Activated CD4-positive, alpha-beta T cell treated with anti-CD3 and anti-CD28 coated beads, Interleukin-2, amount 50 U/mL, for 24 hours (primary cell): ENCODE measurements at places on chromosomes 3 and 15.

GRCh38 chr15:29887721-29888120 is 65.5 kb upstream of the TJP1 start:
- DNase-seq, result no peak

- no peak for DNase-seq
These were observed 36.7 kb downstream of the SLC9A9 start for GRCh38 chr3:143811602-143812001.

DNA sequence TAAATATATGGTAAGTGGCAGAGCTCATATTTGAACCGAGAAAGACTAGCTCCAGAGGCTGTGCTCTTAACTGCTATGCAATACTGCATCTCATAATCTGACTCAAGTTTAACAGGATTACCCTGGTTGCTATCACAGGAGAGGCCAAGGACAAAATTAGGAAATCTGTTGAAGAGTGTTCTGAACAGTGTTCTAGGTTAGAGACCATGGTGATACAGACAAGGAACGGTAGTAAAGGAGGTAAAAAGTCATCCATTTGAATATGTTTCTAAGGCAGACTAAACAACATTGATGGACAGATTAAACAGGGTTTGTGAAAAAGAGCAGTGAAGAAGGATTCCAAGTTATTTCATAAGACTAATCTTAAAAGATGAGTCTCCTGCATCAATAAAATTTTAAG is 22.1 kb downstream of the PLOD2 start:
- no peak for DNase-seq

DNA sequence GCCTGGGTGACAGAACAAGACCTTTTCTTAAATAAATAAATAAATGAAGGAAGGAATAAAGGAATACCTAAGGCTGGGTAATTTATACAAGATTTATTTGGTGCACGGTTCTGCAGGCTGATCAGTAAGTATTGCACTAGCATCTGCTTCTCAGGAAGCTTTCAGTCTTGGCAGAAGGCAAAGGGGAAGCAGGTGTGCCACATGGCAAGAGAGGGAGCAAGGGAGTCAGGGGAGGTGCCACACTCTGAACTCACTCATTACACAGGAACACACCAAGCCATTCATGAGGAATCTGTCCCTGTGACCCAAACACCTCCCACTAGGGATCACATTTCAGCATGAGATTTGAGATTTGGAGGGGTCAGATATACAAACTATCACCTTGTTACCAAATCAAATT is 56.4 kb downstream of the PRKCI start:
- no peak for DNase-seq

- DNase-seq, result no peak
These were observed 129.8 kb downstream of the ZNF385D start for GRCh38 chr3:21621181-21621651.

DNA sequence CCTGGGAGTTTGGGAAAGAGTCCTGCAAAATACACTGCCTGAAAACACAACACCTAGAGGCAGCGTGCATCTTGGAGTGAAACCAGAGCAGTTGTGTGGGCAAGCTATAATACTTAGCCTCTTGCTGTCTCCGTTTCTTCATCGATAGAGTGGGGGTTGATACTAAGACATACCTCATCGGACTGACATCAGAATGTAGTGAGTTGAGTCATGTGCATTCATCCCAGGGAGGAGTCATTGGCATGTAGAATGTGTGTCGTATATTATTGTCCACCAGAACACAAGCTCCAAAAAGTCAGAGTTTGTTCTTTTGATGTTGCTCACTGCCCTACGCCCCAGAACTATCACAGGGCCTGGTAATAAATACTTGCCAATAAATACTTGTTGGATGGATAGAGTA is 4.3 kb downstream of the SNTN start:
- no peak for DNase-seq

DNA sequence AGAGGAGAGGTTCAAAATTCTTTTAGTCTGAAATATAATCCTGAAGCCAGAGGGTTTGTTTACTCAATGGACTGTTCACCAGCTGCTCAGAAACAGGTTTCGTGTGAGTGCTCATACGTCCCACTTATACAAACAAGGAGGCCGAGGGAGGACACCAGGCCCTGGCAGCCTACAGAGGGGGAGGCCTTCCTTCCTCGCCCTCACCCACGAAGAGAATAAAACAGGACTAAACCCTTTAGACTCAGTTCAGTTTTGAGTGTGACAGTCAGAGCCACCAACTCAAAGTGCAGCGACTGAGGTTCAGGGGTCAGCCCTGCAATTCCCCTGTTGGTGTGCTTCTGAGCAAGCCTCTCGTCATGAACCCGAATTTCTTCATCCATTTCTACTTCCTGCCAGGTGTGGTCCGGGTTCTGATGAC is 17.3 kb downstream of the FAM174B start:
- DNase-seq, result no peak

- no peak for DNase-seq
These were observed 78.6 kb downstream of the RPN1 start for GRCh38 chr3:128572013-128572412.

DNA sequence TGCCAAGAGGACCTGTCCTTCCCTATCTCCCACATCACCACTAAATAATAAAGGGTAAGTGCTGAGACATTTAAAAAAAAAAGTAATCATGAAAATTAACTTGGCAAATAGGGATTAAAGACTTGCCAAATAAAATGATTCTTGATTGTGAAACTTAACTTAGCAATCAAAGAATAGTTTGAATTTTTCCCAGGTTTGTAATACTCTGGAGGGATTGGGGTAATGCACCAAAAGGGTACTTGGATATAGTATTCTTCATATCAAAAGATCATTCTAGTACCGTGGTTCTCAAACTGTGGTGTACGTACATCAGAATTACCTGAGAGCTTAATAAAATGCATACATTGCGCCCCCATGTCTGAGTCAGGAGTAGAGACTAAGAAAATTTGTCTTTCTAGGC is 28.5 kb downstream of the CALML4 start:
- DNase-seq, result no peak

DNA sequence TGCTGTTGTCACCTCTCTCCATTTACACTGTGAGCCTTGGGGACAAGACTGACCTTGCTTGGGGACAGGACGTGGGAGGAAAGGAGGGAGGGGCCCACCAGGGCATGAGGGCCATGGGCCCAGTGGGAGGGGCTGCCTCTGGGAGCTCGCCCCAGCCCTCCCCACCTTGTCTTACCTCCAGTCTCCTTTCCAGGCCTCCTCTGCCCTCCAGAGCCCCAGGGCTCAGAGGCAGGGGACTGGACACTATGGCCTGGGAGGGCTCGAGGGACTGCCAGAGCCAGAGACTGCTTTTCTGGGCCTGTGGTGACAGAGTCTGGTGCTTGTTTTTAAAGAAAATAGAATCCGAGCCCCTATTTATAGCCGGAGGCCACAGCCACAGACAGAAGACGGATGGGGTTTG is 10.2 kb downstream of the CSPG4 start:
- DNase-seq, result no peak

DNA sequence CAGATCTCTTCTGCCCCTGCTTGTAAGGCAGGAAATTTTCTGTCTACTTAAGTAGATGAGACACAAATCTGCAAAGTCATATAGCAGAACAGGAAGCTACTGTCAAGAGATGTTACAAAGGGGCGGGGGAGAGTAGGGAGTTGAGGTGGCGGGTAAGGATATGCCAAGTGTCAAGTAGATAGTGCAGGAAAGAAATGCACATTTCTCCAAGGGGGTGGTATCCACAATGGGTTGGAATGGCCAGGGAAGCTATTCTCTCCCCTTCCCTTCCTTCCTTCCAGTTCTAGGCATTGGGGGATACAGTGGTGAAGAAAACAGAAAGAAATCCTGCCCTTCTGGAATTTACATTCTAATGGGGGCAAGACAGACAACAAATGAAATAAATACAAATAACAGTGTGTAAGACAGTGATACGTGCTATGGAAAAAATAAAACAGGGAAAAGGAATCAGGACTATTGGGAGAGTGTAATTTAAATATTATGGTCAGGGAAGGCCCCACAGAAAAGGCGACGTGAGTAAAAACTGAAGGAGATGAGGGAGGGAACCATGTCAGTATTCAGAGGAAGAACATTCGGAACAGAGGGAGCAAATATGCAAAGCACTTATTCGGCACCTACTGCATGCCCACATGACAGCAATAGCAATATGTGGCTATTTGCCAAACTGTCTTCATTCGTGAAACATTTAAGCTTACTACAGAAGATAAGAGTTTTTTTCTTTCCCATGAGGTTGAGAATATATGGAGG is 42.8 kb upstream of the RNU6-1 start:
- no peak for DNase-seq

- no peak for DNase-seq
These were observed 12.6 kb downstream of the DUSP7 start for GRCh38 chr3:52043750-52044149.

DNA sequence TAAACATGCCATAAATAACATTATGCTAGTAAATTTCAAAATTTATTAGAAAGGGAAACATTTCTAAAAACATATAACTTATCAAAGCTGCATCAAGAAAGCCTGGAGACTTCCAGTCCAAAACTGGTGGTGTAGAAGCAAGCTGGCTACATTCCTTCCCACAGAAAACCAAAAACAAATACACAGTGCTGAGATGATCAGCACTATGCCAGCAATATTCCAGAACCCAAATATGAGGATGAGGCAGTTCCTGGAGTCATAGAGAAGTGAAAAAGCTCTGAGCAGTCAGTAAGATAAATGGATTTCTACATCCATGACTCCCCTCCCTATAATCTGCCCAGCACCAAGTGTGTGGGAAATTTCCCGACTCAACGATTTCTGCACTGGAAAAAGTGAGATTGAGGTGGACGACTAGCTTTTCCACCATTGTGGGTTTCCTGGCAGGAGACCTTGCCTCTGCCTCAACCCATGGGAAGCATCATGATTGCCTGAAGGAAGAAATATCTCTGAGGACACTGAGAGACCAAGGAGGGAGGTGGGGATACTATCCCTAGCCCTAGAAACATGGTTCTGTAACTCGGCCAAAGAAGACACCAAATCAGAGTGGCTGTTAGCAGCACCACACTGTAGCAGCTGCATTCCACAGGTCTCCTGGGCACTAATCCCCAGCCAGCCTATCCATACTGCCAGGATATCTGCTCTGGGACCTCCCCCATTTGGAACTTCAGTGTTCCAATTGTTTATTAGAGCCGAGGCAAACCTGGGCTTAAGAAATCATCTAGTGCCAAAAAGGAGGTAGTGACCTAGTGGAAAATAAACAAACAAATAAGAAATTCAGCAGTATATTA is 11.8 kb upstream of the CLN6 start:
- DNase-seq, result no peak

- DNase-seq, result no peak
These were observed 18.9 kb downstream of the COLQ start for GRCh38 chr3:15502616-15503015.

DNA sequence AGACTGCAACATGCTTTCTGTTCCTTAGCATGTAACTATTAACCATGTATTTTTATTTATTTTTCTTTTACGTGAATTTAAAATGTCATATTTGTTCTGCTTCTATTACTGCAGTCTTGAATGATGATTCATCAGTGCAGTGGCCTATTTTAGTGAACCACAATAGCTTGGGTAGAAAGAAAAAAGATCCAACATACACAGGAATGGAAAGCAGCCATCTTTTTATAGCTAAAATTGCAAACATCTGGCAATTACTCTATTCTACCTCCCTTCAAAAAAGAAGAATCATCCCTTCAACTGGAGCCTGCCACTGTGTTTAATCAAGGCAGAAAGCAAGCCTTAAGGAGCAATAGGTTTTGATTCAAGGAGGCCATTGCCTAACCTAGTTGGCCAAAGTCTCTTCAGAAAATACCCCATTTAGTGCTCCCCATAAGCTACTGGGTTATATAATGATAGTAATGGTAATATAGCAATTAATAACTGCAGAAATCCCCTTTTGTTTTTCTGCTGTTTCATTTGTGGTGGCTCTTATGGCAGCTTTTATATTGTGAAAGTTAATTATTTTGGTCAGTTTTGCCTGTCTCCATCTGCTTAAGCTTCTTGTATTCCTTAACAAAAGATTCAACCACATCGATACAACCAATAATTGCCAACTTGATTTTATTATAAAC is 267.3 kb downstream of the LPP start:
- no peak for DNase-seq

- no peak for DNase-seq
These were observed 1.1 kb upstream of the UBE2E1 start for GRCh38 chr3:23804441-23805209.
